ENCODE measurements at places on chromosomes 3 and 15. TPM values are rescaled to one million over a fixed set of nuclear protein-coding genes. Genes with fewer than 3 reads are reported as not detected.

DNA sequence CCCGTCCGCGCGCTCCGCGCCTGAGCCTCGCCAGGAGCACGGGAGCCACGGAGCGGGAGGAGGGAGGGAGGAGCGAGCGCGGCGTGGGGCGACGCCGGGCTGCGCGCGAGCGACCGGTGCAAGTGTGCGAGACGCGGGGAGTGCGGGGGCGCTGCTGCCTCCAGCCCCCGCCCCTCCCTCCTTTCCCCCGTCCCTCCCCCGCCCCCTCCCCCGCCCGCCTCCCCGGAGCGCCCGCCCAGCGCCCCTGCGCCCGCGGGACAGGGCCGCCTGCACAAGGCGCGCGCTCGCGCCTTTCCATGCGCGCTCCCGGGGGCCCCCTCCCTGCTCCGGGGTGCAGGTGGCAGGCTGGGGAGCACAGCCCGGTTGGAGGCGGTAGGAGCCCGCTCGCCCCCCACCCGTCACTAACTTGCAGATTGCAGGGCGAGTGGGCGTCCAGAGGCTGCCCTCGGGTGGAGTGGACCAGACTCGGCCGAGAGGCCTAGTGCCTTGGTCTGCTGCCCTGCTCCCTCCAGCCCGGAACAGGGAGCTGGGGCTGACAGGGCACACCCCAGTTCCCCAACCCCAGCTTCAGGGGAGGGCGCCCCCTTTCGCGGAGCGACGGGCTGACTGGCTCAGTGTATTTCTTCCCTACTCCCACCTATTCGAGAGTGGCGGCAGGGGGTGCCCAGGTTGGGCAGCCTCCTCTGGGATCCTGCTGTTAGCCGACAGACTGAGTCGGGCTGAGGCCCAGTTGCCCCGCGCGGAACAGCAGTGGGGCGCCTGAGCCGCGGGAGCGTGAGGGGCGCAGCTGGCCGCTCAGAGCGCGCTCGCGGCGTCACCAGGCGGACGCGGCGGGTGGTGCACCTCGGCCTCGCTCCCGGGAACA lies at the start of gene WNT7A:
TSS of gene WNT7A (minus strand) at position 126 of the 865 bp plus-strand sequence. CDS start 255 bp downstream, outside the sequence.
- DNase-seq, result peak; percentile 71

DNA sequence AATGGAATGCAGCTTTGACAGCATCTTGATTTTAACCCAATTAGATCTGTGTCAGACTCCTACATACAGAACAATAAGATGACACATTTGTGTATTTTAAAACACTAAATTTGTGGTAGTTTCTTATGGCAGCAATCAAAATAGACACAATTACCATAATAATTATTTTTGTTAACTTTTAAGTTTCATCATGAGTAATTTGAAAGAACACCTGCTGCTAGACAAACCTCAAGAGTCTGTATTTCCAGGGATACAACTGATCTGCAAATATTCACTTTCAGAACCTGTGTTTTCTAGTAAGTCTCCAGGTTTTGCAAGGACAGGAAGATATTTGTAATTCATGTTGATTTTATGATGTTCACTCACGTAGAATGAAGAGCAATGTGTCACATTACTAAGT lies 736.8 kb downstream of the DIPK2A start:
- no peak for DNase-seq

GRCh38 chr3:147921051-147921450 lies 511.9 kb downstream of the ZIC1 start:
- no peak for DNase-seq

DNA sequence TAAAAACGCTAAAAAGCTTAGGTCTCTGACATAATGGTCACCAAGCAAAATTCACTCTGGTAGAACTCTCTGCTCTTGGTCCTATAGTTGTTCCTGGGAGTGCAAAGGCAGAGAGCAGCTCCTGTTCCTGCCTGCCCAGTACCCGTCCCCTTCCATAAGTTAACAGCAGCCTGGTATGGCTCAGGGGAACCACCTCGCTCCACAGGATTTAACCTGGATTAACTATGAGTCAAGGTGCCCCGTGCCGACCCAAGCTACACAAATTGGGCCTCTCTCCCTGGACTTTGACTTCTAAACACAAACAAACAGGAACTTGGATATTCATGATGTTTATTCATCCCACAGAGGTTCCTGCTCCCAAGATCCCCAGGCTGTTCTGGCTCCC lies 32.1 kb downstream of the SCAP start:
- DNase-seq, result peak; percentile 63

- no peak for DNase-seq
Measured at GRCh38 chr3:28590860-28591259, 242.2 kb upstream of the AZI2 start.

- DNase-seq, result no peak
Measured at GRCh38 chr15:48087844-48088243, 32.9 kb upstream of the SLC24A5 start.

GRCh38 chr3:54427501-54427900 lies 305.1 kb downstream of the CACNA2D3 start:
- no peak for DNase-seq

- no peak for DNase-seq
Measured at GRCh38 chr15:65773386-65774111, 18.5 kb downstream of the DENND4A start.

GRCh38 chr15:53072077-53072476 lies 281.9 kb upstream of the ONECUT1 start:
- peak; percentile 62 for DNase-seq

Gene RTP3
- not detected for total RNA-seq

Gene ERICH6
- not detected for total RNA-seq

Gene ADAMTSL3
- total RNA-seq, result 2.0 TPM

Gene CHRD
- 6.2 TPM for total RNA-seq

Gene GPX1
- total RNA-seq, result 116 TPM

All from suprapubic skin (tissue), 4 donors.